ENCODE measurements at places on chromosomes 3 and 15.
A peak's percentile ranks its signal among the peaks of the same experiment; 100 is the strongest.

- no peak for DNase-seq
These were observed 29.6 kb upstream of the CEMIP start for GRCh38 chr15:80749589-80749988.

DNA sequence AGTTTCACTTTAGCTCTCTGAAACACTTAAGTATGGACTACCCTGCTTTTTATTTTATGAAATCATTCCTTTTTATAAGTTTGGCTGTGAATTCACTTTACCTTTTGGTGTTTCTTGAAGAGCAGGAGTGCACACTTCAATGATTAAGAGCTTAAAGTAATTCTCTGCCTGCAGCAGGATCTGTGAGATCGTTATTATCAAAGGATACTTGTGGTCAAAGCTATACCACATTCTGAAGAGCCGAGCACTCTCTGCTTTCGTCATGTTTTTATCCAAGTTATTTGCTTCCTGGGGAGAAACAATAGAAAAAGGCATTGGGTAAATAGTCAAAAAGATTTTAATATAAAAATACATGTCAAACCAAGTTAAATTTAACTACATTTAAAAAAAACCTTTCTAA is 243.7 kb downstream of the CHST2 start:
- no peak for DNase-seq

- DNase-seq: peak; percentile 50
These were observed 18.8 kb downstream of the SHF start for GRCh38 chr15:45168751-45169551.

DNA sequence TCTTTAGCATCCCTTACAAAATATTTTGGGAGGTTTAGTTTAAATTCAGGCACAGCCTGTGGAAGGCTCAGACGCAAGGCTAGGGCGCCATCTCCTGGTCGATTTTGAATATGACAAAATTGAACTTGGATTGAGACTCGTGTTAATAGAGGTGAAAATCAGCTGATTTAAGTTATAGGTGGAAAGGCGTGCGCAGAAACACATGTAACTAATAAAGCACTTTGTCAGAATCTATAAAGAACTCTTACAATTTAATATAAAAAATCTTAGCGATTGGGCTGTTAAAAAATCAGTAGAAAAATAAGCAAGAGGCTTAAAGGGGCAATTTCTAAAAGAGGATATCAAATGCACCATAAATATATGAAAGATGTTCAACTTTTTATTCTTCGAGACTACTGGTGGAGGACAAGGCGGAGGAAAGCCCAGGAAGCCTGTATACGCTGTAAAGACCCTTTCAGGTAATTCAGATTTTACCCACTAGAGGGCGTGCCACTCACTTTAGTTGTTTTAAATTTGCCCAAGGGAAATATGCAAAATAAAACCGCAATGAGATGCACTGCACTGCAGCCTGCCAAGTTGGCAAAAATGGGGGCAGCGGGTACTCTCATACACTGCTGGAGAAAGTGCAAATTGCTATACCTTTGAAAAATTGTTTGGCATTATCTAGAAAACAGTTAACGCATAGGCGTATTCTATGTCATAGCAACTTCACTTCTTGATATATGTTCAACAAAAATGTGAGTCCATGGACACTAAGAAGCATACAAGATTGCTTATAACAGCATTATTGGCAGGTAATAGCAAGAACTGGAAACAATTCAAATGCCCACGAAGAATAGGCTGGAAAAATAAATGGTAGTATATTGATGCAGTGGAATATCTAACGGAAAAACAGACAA is 64.7 kb downstream of the SLC30A4 start:
- DNase-seq: peak; percentile 84

- DNase-seq: no peak
These were observed 27.1 kb downstream of the EIF2AK4 start for GRCh38 chr15:39961051-39961450.

- DNase-seq: no peak
These were observed 40.8 kb downstream of the ITGA11 start for GRCh38 chr15:68391121-68391520.

DNA sequence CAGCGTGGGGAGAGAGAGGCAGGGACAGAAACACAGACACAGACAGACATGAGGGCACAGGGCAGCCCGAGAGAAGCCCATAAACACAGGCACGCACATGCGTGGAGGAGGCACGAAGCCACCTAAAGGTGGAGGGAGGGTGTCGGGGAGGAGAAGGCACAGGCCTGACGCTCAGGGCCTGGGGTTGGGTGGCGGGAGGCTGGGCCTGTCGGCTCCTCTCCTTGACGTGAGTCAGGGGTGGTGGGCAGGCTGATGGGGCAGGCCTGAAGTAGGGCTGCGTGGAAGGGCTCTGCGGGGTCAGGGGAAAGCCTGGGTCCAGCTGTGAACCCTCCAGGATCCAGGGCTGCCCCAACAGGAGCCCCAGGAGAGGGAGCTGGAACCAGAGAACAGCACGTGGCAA is 74.2 kb downstream of the EPHB3 start:
- no peak for DNase-seq

DNA sequence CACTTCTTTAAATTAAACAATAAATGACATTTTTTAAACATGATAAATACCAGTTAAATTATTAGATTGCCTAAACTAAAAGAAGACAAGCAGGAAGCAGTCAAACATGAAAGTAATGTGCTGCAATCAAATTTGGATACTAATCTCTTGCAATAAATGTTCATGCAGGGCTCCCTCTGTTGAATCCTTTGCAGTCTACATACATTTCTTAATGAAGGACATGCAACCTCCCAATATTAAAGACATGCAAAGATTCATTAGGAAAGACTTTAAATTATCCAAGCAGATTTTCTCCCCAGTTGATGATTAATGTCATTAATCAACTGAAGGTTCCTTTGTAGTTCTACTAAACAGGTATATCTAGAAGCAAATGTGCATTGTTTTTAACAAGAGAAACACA is 245.4 kb downstream of the ZIC4 start:
- no peak for DNase-seq

DNA sequence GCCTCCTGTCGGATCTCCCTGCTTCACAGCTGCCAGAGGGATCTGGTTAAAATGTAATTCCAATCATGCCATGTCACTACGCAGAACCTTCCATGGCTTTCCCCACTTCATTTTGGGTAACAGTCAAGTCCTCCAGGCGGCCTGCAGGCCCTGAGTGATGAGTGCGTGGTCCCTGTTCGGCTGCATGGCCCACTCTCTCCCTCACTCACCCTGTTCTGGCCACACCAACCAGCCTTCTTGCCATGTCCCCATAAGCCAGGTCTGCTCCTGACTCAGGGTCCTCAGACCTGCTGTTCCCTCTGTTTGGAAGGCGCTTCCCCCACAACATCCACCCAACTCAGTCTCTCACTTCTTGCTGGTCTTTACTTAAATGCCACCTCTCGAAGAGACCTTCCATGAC is 41.6 kb upstream of the LINGO1 start:
- DNase-seq: no peak

DNA sequence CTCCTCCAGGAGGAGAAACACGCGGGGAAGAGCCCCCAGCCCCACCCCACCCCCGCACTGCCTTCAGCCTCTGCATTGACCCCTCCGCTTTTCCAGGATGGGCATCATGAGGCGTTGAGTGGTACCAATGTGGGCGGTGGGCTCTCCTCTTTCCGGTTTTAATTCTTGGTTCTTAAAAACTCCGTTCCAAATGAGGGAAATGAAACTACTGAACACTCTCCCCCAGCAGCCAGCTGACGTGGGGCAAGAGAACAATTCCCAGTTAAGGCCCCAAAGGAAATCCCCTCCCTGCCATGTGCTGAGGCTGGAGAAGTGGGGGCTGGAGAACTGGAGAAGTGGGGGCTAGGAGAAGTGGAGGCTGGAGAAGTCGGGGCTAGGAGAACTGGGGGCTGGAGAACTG is 5.3 kb upstream of the NRROS start:
- DNase-seq: no peak

- DNase-seq: no peak
These were observed 12.2 kb downstream of the GXYLT2 start for GRCh38 chr3:72900048-72900447.

GRCh38 chr3:51876186-51876585 is 785 bp upstream of the IQCF5 start:
- no peak for DNase-seq

DNA sequence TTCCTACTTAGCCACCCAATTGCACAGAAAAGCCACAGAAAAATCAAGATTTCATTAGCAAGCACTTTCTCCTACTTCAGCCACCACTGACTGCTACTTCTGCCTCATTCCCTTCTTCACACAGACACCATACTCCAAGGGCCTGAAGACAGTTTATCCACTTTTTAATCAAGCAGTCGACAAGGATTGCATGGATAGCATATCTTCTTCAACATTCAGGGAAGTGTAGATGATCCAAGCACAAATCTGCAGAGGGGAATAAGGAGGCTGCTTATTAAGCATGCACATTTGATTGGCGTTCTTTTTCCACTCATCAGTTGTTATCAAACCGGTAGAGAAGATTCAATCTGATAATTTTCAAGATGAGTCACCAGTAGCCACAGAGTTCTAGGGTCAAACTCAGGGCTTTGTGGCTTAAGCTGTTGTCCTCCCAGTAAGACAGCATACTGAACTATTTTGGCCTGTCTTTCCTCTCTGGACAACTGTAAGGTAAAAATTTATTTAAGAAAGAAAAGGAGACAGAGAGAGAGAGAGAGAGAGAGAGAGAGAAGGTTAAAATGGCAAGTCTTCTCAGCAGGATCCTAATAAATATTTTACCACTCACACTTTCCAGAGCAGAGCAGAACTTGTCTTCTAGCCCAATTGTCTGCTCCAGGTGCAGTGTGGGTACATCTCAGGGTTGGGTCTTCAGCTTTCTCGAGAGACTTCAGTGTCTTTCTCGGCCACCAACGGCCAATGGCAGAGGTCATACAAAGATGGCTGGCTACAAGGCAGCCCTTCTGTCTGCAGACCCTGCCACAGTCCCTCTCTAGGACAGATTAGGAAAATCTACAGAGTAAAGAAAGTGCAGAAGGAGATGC is 80.6 kb upstream of the BHLHE40 start:
- DNase-seq: peak; percentile 52

DNA sequence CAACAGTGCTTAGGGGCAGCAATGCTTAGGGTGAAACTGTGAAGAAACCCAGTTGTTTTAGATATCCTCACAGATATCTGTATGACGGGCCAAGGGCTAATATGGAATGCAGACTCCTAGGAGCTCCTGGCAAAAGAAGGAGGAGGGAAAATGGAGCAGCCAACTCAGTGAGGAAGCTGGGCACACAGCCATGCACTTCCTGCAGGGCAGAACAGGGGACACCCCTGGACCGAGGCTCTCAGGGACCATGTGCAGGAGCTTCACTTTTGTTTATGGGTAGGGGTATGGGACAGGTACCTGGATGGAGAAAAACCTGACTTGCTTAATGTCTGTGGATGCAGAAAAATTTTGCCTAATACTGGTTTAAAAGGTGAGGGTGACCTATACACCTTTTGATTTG is 20.2 kb downstream of the NIPA1 start:
- DNase-seq: no peak

GRCh38 chr3:190581041-190581541 is 67.2 kb downstream of the IL1RAP start:
- no peak for DNase-seq

DNA sequence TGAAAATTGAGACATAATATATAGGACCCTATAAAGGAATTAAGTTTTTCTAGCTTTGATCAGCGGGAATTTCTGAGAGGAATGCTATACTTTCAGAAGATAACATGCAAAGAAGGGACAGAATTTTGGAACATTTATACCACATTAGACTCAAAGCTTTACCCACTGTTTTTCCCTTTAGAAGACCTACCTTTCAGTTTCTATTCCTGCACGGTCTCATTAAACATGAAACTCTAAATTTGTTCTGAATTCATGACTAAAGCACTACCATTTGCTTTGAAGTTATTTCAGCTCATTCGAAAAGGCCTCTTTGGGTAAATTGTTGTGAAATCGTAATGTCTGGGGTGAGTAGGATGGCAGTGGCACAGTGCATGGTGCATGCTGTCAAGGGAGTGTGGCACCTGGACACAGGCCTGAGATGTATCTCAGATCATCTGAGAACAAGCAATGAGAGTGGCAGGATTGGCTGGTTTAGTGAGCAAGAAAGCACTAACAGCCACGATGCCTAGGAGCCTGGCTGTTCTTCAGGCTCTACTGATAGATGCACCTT is 42.5 kb downstream of the CHCHD4 start:
- no peak for DNase-seq

DNA sequence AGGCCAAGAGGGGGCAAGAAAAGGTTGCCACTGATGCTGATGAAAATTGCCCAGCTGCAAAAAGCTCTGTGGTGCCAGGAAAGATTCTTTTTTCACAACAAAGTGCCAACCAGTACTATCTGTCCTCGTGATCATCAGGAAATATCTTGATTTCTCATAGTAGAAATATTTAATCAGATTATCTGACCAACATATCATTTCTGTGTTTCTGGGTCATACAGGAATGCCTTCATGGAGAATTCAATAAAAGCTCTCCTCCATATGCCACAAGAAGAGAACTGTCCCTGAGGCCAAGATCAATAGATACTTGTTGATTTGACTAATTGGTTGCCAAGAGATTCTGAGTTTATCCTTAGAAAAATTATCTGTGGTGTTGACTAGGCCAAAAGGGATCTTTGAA is 63.5 kb downstream of the FSIP1 start:
- DNase-seq: no peak

- no peak for DNase-seq
These were observed 692.8 kb downstream of the AGBL1 start for GRCh38 chr15:86772369-86773059.

DNA sequence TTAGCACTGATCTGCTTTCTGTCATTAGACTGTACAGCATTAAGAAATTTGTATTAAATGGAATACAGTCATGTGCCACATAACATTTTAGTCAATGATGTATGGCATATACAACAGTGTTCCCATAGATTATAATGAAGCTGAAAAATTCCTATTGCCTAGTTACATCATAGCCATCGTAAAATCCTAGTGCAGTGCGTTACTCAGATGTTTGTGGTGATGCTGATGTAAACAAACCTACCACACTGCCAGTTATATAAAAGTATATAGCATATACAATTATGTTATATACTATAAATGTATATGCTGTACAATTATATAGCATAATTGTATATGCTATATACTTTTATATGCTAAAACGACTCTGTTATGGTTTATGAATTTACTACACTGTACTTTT is 41.7 kb downstream of the APH1B start:
- no peak for DNase-seq

- peak; percentile 77 for DNase-seq
These were observed at the start of gene WNT7A for GRCh38 chr3:13879946-13880810. Gene WNT7A (minus strand): TSS chr3:13880071. CDS start chr3:13879816, 255 bp downstream.

DNA sequence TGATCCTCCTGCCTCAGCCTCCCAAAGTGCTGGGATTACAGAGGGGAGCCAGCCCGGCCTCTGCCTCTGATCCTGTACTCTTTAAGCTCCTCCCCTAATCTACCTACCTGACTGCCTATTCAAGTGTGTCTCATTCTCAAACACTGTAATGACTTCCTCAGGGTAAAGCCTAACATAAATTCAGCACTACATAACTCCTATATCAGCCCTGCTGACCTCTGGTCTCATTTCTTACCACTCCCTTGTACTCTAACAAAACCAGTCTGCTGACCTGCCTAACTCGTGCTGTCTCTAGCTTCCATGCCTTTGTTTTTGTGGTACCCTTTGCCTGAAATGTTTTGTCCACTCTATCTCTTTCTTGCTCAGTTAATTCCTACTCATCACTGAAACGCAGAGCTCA is 172.1 kb upstream of the IL12A start:
- no peak for DNase-seq

GRCh38 chr3:148158210-148158609 is 539.5 kb upstream of the AGTR1 start:
- DNase-seq: no peak

- DNase-seq: no peak
These were observed 75.5 kb downstream of the DAPK2 start for GRCh38 chr15:63970621-63971426.
